ENCODE measurements at places on chromosomes 12 and 14.

GRCh38 chr14:86613786-86614185 lies 1083.8 kb downstream of the FLRT2 start:
- no peak for DNase-seq

DNA sequence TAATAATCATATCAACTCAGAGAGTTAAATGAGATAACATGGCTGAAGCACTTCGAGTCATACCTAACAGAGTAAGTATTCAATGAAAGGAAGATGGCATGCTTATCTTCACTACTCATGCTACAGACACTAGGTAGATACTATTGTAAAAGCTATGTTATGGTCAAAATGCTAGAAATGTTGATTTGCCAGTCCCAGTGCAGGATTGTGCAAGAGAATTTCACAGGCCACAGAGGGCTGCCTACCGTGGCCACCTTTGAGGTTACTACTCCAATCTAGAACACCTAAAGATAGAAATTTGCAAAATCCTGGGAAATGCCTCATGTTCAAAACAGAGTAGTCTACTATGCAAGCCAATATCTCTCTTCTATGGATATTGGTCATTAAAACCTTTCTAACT lies 75.3 kb upstream of the PLEKHG7 start:
- no peak for DNase-seq

GRCh38 chr12:105352052-105352451 lies 21.6 kb downstream of the C12orf75 start:
- no peak for DNase-seq

GRCh38 chr12:76679778-76680177 lies 84.1 kb upstream of the ZDHHC17 start:
- DNase-seq = no peak

GRCh38 chr12:123223241-123223668 lies 9.7 kb downstream of the MPHOSPH9 start:
- peak; percentile 62 for DNase-seq

DNA sequence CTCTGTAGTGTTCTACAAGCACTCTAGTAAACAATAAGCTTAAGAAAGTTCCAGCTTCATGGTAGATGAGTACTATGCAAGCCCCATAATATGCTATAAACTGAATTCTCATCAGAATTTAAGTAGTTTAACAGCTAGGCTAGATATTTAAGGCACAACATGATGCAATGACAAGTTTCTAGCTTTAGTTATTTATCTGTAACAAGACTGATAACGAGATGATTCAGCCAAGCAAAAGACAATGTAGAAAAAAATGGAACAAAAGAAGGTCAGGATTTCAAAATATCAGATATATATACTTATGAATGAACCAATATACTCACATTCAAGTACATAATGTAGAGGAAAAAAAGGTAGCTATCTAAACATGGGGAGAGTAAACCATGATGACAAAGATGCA lies 61.0 kb upstream of the RERGL start:
- DNase-seq = no peak

DNA sequence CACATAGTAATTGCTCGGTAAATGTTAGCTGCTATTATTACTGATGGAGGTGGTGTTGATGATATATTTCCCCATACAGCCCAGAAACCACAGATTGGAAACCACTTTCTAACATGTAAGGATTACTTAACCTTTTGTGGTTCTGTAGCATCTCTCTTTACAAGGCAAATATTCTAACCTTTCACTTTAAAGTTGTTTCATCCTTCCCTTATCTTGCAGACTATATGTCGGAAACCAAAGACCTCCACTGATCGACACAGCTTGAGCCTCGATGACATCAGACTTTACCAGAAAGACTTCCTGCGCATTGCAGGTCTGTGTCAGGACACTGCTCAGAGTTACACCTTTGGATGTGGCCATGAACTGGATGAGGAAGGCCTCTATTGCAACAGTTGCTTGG lies 75.8 kb downstream of the FRMD6 start:
- no peak for DNase-seq

DNA sequence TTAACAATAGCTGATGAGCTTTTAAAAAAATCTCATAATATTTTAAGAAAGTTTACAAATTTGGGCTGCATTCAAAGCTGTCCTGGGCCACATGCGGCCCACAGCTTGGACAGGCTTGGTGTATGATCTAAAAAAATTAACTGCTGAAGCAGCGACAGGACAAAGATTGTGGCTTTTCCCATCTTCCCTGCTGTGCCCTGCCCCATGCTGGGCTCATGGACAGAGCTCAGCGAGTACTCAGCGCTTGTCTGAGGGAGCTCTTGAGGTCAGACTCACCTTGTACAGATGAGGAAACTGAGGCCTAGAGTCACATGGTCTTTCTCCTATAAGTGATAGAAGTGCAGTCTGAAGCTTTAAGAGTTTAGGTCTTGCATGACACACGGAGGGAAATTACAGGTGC lies 15.0 kb downstream of the EVL start:
- no peak for DNase-seq

DNA sequence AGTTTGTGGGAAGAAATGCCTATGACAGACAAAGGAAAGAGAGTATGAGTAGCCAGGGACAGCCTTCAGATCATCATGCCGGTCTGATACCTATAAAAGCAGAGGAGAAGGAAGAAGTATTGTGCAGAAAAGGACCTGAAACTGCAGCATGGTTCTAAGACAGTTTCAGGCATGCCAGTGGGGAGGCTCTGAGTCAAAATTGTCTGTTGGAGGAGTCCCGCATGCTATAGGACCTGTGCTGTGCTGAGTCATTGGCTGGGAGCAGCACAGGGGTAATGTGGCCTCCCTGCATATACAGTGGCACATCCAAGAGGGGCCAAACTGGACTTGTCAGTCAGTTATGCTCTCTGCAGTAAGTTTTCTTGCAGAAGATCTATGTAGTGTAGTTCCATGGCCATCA lies 40.7 kb downstream of the NEUROD4 start:
- DNase-seq = no peak

DNA sequence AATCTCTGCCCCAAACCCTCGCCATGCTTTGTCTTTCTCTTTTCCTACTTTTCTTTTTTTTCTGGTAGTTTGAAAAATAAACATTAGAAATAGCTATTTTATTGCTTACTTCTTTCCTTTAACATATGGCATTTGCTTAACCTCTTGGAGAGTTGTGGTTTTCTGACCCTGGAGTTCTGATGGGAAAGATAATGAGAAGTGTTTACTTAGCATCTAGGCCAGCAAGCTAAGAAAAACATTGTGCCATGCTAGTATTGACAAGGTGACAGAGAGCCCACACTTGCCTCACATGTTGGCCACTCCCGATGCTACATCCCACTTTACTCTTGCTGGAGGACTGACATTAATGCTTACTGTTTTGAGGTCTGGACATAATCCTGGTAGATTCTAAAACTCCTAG lies 886.2 kb downstream of the DIO2 start:
- DNase-seq = no peak

GRCh38 chr14:98754343-98755020 lies 517.5 kb downstream of the BCL11B start:
- no peak for DNase-seq

- DNase-seq = no peak
These were observed 42.5 kb upstream of the GNPNAT1 start for GRCh38 chr14:52833891-52834290.

- no peak for DNase-seq
These were observed 930.6 kb upstream of the FBXO33 start for GRCh38 chr14:40362856-40363255.

DNA sequence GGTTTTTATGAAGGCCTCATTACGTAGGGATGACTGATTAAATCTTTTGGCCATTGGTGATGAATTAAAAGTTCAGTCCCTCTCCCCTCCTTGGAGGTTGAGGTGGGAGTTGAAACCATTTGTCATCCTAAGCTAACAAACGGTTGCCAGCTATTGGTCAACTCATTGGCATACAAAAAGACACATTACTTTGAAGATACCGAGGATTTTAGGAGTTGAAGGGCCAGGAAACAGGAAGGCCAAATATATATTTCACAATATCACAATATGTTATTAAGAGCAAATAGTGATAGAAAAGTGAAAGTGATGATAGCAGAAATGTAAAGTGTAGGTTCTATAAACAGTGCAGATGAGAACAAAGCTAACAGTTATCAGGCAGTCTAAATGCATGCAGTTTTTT lies 24.4 kb downstream of the RCOR1 start:
- no peak for DNase-seq

GRCh38 chr14:50667684-50667995 lies 466 bp downstream of the SAV1 start:
- DNase-seq = peak; percentile 39

GRCh38 chr12:2930865-2931264 lies 28.3 kb upstream of the TEAD4 start:
- DNase-seq = no peak

DNA sequence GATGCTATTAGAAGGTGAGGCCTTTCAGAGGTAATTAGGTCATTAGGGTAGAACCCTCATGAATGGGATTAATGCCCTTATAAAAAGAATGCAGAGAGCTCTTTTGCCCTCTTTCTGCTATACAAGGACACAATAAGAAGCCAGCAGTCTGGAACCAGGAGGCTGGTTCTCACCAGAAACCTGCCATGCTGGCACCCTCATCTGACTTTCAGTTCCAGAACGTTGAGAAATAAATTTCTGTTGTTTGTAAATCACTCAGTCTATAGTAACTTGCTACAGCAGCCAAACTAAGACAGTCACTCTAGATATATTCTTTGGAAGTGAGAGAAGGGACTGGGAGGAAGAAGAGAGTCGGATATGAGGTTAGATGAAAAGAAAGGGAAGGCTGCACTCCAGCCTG lies 125.0 kb upstream of the MYF6 start:
- DNase-seq = no peak

DNA sequence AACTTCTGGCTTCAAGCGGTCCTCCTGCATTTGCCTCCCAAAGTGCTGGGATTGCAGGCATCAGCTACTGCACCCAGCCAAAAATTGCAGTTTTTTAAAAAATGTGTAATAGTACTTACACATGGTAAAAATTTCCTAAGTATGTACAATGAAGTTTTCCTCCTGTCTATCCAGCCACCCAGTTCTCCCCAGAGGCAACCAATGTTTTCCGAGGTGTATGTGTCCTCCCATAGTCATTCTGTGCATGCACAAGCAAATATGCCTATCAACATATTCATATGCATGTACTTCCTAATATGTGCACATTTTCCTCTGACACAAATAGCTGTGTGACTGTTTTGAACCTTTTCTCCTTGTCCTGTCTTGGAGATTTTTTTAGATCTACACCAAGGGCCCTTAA lies 195.0 kb downstream of the SLC5A8 start:
- DNase-seq = no peak

DNA sequence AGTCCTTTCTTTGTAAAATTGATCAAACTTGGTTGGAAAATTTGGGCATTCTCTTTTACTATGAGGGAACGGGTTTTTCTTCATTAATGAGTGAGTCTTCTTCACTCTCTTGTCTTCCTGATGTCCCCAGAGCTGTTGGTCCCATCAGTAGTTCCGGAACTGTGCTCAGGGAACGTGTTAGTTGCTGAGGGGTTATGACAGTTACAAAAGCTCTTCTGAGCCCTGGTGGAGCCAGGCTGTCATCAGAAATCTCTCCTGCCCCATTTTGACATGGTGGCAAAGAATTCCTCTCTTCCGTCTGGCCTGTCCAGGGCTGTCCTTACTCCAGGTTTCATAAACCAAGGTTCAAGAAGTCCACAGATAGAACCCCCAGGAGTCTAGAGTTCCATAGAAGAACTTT lies 208.5 kb downstream of the SLC41A2 start:
- no peak for DNase-seq

DNA sequence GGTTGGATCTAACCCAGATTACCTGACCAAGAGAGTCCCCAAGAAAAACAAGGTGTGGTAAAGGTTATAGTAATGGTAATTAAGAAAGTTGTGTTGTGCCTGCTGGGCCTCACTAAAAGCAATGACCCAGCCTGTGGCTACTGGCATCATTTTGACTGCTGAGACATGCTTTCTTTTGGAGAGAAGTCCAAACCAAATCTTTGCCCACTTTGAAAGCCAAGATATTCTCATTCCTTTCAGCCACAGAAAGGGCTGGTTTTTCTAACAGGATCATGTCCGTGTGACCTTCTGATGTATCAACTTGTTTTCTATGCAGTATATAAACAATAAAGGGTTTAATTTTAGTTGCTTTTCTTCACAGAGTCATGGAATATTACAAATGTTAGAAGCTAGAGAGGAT lies 388.6 kb downstream of the RAD51B start:
- no peak for DNase-seq

Measured in CD4-positive, alpha-beta T cell treated with Interleukin-21 for 1 hour (primary cell).